ENCODE measurements at places on chromosomes 1 and 21.

- DNase-seq: no peak
Measured at GRCh38 chr1:11562664-11563063, 83.7 kb downstream of the DISP3 start.

GRCh38 chr1:22772014-22772413 lies 61.4 kb downstream of the EPHB2 start:
- no peak for DNase-seq

- DNase-seq: no peak
Measured at GRCh38 chr21:41765420-41765821, 1.4 kb downstream of the RIPK4 start.

GRCh38 chr1:29245876-29246275 lies 9.6 kb downstream of the PTPRU start:
- DNase-seq: peak; percentile 39

DNA sequence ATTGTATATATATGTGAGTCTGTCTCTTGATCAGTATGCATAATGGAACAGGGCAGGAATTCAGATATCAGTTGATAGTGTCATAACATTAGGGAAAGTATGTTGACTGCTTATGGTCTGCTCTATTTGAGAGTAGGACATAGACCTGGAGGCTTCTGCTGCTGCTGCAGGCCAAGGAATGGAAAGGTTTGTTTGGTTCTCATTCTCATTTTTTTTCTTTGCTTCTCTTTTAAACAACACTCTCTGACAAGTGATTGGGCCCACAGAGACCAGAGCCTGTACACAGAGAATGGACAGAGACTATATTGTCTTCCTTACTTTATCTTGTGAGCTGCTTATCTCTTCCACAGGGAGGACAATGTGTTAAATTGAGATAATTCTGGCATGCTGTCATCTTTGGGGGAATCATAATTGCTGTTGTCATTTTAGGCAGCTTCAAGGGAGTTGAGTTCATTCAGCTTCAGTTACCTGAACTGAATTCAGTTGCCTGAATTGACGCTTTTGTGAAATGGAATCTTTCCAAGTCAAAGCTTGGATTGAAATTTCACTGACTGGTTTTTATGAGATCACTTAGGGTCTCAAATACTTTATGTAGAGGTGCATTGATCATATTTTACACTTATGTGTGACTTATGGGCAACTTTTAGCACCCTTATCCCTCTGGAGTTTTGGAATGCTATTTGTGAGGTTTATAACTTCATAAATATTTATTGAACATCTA lies 16.9 kb downstream of the CAP1 start:
- no peak for DNase-seq

DNA sequence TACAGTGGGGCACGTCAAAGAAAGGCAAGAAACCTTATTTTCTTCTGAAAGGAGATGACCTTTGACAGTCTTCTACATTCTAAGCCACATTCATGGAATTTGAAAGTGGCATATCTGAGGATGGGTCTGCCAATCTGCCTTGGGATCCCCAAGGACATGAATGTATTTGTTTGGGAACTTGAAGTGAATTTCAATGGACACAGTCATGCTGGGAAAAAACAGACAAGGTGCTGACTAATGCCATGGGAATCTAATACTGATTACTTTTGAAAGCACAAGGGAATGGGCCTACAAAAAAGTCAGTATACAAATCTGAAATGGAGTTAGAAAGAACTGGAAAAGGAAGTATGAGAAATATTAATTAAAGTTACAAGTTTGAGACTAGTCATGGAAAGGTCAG lies 128.8 kb downstream of the KCNJ6 start:
- DNase-seq: peak; percentile 86
